ENCODE measurements at places on chromosomes 2 and 18.

DNA sequence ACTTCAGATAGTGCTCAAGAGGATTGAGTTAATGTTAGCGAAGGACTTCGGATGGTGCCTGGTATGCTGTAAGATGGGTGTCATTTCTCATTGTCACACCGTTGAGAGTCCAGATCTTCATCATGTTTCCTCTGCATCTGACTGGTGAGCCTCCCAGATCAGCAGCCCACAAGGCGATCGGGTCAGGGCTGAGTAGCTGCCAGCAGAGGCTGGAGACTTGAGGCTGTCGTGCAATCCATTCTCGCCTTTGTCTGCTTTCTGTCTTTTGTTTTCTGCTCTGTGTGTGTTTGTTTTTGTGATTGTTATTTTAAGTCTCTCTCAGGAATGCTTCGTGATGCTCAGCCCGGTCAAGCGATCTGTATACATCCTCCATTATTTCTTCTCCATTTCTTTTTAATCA, 95.8 kb downstream of the TGOLN2 start:
- DNase-seq, result no peak

DNA sequence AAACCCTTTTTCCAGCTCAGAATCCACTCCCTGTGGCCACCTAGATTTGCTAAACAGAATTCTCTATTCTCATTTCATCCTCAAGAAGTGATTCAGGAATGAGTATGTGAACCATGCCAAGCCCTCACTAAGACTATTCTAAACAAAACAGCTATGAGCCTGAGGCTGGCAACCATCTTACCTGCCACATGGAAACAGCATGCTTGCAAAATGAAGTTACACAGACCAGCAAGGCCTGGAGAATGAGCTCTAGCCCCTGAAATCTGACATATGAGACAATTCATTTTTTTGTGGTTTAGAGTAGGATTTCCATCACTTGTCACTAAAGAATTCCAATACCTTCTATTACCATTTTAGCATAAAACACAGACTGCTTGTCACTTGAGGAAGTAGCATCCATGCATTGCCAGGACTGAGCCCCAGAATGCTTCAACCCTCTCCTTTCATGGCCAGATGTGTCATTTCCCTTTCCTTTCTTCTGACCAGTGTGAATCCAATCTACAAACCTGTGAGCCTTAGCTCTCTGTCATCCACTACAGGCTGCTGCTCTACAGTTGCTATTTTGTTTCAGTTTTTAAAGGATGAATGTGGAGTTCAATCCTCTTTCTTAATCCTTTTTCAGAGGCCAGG, 744.3 kb upstream of the ACVR2A start:
- no peak for DNase-seq

- no peak for DNase-seq
These were observed 6.8 kb upstream of the CHMP3 start for GRCh38 chr2:86570059-86570458.

DNA sequence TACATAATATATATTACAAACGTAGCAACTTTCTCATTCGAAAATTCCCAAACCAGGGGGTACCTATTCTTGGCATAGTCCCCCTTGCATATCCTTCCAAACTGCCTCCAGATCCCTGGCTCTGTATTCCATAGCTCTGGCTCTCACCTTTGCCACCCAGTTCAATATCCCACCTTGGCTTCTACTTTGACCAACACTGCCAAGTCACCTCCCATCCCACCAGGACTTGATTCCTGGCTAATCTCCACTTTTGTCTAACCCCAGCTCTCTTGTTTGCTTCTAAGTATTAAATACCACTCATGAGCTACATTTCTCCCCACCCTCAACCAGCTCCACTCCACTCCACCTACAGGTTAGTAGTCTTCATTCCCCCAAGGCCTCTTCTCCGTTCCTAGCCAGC, 103.2 kb upstream of the WDR75 start:
- DNase-seq, result no peak

- no peak for DNase-seq
These were observed 51.9 kb upstream of the CREB1 start for GRCh38 chr2:207477896-207478295.

Measured in eye (tissue), 1 donor.